NCI-H1930 (cell line): ENCODE measurements at places on chromosomes 1 and 21.

DNA sequence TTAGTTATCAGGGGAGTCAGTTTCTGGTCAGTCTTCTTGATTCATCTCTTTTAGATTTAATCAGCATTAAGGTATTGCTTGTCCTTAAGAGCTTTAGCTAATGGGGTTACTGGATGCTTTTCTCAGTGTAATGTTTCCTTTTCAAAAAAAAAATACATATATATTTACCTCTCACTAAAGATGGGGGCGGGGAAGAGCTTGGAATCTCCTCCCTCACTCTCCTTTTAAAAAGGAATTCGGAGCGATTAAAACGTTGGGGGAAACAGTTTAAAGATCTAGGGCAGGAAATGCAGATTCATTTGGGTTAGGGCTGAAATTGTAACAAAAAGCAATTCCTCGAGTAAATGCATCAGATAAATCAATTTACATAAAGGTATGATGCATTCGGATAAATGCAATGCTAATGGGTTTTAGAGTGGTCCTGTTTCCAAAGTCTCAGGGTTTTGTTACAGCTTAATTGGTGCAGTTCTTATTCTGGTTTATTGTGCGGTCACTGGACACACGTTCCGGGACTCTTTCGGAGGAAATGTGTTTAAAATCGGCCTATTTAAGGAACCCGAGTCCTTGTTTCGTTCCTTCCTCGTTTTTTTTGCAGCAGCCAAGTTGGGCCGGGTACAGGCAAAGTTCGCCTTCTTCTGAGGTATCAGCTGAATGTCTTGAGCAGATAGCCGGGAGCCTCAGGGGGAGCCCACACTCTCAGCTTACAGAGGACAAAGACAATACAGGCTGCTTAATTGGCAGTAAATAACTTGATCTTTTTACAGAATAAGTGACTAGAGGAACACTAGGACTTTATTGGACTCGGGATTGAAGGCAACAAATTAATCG lies 1.6 kb downstream of the LMO4 start:
- no peak for DNase-seq

DNA sequence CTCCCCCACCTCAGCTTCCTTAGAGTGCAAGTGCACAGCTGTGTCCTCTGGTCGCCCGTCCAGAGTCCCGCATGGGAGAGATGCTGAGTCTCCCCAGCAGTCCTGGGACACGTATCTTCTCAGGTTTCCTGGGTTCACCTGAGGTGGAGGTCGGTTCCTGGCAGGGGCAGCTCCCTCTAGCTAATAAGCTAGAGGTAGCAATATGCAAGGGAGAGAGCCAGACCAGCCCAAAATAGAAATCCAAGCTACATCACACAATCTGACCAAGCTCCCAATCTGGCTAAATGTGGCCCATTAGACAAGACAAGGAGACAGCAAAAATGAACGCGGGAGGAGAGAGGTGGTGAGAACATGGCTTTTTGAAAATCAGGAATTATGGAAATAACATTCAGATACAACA lies 30.9 kb upstream of the CADM3 start:
- DNase-seq: no peak

- no peak for DNase-seq
These were observed 15.4 kb upstream of the FRRS1 start for GRCh38 chr1:99781798-99782197.

GRCh38 chr1:4307468-4307845 lies 347.0 kb upstream of the AJAP1 start:
- no peak for DNase-seq

- no peak for DNase-seq
These were observed 25.7 kb upstream of the SLC19A2 start for GRCh38 chr1:169511316-169512005.

- no peak for DNase-seq
These were observed 8.7 kb upstream of the S100A8 start for GRCh38 chr1:153399401-153400055.

DNA sequence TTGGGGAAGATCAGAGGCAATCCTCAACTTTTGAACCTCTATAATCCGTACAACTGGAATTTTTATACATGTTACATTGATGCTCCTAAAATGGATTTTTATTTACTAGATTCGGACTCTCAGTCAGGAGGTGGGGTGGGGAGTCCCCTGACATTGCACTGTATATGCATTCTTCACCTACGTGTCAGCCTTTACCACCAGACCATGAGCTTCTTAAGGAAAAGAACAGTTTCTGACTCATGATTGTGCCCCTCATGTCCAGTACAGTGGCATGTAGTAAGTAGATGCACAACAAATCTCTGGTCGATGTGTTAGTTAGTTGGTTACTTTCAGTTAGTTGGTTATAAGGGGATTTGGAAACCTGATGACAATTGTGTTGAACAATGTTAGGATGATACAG lies 15.4 kb downstream of the LPAR3 start:
- DNase-seq: no peak

DNA sequence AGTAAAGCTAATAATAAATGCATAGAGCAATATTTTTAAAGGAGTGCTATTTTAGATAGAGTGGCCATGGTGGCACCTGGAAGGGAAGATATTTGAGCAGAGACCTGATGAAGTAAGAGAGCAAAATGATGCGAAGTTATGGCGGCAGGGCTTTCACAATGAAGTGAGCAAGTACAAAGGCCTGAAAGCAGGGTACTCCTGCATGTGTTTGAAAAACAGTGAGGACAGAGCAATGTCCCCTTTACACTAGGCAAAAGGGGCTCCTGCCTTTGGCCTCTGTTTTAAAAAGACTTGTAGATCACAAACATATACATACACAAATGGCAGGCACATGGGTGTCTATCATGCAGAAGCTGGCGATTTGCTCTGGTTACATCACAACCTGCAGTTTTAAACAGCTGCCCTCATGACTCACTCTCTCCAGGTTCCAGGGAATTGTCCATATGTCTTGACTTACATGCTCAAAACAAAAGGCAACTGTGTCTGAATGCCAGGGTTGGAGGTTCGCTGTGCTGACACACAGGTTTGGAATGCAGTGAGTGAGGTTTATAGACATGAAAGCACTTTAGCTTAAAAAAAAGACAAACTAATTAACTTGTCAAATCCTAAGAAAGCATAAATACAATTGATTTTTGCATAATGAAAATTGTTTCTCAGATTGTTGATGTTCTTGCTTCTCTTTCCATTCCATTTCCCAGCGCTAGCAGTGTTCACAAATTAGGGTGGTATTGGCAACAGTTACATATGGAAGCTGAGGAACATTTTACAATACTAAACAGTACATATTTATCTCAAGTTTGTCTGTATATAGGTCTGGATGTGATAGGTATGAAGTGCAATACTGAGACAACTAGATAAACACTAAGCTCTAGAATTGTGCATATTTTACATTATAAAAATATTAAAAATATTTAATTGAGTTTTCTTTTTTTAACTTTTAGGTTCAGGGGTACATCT lies 313.9 kb downstream of the BARHL2 start:
- DNase-seq: no peak

DNA sequence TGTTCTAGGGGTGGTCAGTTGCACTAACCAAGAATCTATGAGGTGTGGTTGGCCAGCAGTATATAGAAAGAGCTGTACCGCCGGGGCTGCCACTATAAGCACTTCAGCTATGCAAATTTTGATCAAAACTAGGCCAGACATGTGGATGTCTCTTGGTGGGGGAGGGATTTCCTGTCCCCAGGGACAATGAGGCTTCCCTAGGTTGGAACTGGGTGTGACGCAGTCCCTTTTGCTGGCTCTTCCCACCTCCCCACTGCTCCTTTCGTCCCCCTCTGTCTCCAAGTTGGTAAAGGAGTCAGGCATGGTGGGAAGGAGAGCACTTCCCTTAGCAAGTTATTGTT lies 13.6 kb downstream of the SDCCAG8 start:
- no peak for DNase-seq

- no peak for DNase-seq
These were observed 116.2 kb upstream of the KCNK1 start for GRCh38 chr1:233497679-233498078.
